ENCODE measurements at places on chromosomes 3 and 15.

DNA sequence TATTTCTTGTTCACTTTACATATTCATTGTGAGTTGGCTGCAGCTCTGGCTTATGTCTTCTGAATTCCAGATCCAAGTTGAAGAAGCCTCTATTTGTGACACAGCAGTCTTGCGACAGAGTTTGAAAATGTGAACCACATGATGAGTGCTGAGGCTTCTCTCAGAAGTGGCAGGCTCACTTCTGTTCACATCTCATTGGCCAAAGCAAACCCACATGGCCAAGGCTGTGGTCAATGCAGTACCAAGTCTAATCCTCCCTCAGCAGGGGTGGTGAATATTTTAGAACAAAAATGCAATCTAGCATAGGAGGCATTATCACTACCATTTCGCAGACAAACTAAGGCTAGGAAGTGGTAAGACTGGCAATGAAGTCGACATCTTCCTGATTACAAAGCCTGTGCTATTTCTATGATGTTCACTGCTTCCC lies 45.2 kb downstream of the CDCP1 start:
- no peak for DNase-seq

DNA sequence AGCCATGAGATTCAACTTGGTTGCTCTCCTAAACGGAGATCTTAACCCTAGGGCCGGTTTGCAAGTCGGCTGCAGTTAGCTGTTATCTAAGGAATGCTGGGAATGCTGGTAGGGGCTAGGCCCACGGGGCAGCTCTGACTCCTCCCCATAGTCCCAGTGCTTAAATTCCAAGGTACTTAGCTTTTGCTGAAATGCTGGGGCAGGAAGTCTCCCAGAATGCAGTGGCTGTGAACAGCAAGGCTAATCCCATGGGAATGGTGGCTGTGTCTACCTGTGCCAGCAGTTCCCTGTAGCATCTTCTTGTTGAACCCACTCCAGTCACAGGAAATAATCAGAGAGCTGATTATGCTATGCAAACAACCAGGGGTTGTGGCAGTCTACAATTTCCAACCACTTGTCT lies 102.5 kb upstream of the TJP1 start:
- DNase-seq: no peak

- DNase-seq: no peak
These were observed 39.0 kb downstream of the ALDH1A2 start for GRCh38 chr15:58026552-58026951.

GRCh38 chr3:189813647-189814240 lies 182.6 kb downstream of the TP63 start:
- no peak for DNase-seq

GRCh38 chr3:176147251-176147650 lies 1050.0 kb downstream of the TBL1XR1 start:
- DNase-seq: no peak

DNA sequence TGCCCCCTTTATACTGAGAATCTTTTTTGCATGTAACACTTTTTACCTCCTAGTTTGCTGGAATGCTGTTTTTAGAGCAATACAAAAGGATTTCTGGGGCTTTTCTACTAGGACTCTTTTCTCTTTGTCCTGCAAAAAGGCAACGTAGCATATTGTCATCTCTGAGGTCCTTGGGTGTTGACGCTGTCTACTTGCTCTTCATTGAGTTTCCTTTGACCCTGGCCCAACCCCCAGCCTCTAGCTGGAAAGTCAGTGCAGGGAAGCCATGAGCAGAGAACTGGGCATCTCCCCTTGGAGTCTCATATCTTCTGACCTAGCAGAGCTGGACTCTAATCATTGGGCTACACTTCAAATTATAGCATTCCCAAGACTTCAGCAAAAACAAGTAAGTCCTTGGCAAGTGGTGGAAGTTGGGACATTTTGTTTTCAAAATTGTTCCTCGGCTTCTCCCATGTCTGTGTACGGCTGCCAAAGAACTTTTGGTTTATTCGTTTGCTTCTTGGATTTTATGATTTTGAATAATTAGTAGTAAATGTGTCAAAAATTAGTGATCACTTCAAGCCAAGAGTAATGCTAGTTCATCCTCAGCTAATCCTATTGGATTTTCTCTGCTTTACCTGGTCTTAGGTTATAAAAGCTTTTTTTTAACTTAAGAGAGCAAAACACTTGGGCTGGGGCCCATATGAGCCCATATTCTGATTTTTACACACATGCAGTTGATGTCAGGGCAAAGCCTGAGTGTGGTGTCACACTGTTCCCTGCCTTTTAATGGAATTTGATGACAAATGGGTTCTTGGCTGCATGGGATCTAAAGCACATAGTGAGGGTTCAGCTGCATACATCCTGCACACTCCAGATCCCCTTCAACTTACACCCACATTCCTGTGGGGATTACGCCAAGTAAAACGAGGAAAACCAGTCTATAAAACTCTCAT lies 419.5 kb upstream of the C2CD4B start:
- DNase-seq: no peak

- DNase-seq: no peak
These were observed 131.0 kb upstream of the PLXNA1 start for GRCh38 chr3:126851934-126852333.

- no peak for DNase-seq
These were observed 52.0 kb downstream of the CMSS1 start for GRCh38 chr3:99869621-99870020.

DNA sequence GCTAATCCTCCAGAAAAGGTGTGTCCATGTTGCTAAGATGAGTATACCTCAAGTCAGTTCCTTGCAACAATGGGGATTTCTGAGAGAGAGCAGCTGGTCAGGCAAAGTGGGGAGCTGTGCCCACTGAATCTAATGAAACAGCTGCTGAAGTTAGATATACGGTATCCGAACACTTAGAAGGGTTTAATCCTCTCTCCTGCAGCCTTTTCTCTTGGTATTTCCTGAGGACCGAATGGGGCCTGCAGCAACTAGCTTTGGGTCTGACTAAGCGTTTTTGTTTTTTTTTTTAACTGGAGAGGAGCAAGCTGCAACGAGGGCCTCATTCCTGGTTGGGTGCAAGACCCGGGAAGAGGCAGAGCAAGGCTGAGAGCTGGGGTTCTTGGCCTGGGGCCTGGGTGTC lies 37.6 kb upstream of the BNC1 start:
- DNase-seq: no peak

DNA sequence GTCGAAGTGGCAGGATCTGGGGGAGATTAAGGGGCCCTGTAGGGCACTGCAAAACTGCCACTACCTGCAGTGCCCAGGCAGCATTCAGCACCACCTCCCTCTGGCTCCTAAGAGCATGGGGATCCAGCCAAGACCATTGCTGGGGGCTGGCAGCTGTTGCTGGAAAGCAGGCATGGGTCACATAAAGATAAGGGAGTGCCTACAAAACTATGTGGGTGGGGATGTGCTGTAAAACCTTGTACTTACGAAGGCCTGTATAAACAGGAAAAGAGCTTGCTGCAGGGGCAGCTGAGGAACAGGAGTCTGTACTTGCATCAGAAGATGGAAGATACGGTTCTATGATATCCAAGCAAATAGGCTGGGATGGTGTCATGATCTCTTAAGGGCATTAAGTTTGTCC lies 27.1 kb downstream of the IL20RB start:
- DNase-seq: no peak

GRCh38 chr15:58977887-58978286 lies 9.6 kb upstream of the RNF111 start:
- no peak for DNase-seq

DNA sequence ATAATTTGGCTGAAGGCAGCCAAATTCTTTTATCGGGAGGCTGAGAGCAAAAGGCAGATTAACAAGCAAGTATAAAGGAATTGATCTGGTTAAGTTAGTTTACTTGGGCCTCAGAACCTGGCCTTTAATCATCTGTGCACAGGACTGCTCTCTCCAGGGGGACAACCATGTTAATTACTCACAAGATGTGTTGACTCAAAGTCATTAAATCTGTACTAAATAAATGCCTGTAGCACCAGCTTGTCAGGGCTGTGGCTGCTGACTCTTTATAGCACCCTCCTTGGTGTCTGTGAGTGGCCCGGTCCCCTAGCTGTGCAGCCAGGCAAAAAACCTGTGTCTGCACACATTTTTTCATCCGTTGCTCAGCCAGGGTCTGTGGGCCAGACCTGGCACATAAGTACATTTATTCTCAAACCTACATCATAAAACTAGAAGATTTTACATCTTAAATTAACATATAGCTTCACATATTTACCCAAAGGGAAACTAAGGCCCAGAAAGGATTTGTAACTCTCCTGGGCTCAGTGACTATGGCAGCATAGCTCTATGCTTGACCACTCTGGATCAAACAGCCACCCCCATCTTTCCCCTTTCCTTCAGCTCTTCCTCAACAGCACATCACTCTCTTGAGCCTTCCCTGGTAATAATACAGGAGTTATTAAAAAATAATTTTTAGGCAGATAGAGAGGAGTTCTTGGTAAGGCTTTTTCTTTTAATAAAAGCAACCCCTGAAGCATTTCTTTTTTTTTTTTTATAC lies 51.4 kb downstream of the NCEH1 start:
- no peak for DNase-seq

DNA sequence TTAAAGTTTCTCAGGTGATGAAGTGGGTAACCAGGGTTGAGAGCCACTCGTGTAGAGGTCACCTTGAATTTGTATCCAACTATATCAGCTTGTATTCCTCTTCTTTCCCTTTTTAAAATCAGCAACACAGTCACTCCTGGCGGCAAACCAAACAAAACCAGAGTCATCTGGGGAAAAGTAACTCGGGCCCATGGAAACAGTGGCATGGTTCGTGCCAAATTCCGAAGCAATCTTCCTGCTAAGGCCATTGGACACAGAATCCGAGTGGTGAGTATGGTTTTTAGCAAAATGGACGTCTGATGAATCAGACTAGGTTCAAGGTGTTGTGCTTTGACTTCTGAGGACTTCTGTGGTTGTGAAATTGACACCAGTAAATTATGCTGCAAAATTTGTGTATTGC lies 3.9 kb downstream of the RPL35A start:
- DNase-seq: no peak

DNA sequence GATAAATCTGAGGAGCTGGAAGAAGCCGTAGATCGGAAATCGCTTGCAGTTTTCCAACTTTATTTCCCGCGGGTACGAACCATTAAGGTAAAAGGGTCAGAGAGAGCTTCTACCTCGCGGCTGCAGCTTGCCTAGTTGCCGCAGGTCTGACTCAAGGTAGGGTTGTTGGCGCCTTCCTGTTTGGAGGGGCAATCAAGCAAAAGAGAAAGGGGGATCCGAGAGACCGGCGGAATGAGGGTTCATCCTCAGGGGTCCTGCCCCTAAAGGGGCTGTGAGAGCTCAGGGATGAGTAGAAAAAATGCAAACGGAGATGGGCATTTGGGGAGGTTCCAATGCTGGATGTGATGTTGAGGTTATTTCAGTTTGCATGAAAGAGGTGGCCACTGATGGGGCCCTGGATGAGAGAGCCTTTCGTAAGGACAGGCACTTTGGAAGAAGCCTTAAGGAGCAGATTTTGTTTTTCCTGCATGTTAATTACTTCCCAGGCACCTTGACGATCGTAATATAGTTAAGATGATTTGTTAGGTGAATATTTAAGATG lies 265.4 kb downstream of the CGGBP1 start:
- DNase-seq: no peak
